ENCODE measurements at places on chromosomes 12 and 14.

GRCh38 chr14:45641541-45641940 lies 388.5 kb upstream of the MIS18BP1 start:
- no peak for DNase-seq

DNA sequence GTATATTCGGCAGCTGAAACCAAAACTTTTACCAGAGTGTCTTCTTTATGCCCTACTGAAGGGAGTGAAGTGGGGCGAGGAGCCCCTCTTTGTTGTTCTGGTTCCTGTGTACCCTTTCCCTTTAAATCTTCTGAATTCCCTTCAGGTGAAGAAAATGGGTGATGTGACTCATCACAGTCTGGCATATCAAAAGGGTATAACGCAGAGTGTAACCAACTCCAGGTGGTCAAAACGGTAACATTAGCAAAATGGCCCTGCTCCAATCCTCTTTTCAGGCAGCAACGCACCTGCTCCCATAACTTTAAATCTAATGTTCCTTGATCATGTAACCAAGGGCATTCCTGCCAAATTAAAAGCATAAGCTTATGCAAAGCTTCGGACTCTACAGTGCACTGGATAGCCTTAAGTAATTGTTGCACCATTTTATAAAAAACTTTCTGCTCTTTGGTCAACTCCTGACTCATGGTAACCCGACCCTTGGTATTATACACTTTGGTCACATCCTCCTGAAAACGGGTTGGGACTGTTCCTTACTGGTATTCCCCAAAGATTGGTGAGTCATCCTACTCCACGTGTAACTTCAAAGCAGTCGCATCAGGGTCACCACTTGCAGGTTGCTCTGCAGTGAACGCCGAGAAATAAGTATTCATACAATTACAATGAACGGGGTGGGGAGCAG lies 83.1 kb downstream of the KCNMB4 start:
- DNase-seq, result no peak

DNA sequence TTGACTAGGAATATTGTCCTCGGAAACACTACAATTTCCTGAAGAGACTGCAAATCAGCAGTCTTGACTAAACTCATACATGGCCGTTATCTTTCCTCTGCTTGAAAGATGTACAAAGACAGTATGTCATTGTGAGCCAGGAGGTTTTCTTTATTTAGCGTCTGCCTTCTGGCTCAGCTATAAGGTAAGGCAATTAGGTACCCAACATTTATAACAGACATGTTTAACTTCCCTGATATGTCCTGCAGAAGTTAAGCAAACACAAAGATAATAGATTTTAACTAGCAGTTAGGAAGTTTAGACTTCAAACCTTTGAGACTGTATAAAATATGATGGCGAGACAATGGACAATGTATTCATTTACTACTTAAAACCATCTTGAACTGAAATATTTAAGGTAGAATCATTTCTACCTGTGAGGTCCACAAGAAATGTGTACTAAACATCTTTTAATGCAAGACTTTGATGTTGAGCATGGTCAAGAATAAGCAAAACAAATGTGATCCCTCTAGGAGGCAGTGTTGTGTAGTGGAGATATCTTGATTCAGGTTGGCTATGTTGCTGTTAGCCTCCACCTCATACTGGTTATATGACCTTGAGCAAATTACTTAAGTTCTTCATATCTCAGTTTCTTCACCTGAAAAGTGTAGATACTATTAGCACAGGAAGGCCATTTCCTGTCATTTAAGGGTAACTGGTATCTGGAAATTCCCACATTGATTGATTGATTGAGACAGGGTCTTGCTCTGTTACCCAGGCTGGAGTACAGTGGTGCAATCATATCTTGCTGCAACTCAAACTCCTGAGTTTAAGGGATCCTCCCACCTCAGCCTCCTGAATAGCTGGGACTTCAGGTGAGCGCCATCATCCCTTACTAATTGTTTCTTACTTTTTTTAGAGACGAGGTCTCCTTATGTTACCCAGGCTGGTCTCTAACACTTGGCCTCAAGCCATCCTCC lies 96.3 kb upstream of the EEA1 start:
- no peak for DNase-seq

GRCh38 chr12:101298426-101298825 lies 18.5 kb downstream of the UTP20 start:
- DNase-seq, result no peak

- no peak for DNase-seq
Observed at GRCh38 chr12:14885718-14886221, at the start of gene MGP. Gene MGP, minus strand, starts transcription at chr12:14885854. Its CDS starts 63 bp downstream, at chr12:14885791.
